Activated CD4-positive, alpha-beta T cell treated with anti-CD3 and anti-CD28 coated beads, Interleukin-10, Interleukin-2, amounts not matched to agents 100 ng/mL and 50 ng/mL, durations not matched to agents 16 hours and 8 hours (primary cell): ENCODE measurements at places on chromosomes 11 and 22.
A peak's percentile ranks its signal among the peaks of the same experiment; 100 is the strongest.

DNA sequence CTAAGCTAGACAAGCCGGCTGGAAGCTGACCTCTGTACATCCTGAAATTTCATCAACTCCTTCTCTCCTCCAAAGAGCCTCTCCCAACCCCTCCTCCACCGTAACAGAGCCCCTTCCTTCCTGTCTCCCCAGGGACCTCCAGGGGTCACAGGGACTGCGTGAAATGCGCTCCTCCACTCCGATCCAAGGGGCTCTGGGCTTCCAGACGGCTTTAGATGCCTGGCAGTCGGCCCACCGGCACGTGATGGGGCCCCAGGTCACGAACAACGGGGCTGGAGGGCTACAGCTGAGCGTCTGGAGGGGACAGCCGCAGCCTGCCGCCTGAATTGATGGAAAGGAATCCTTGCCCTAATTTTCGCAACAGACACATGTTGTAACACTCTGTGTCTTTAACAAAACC is 264.1 kb downstream of the MN1 start:
- no peak for DNase-seq

- DNase-seq: peak; percentile 45
Measured at GRCh38 chr11:65530157-65530496, 5.2 kb downstream of the SCYL1 start.

DNA sequence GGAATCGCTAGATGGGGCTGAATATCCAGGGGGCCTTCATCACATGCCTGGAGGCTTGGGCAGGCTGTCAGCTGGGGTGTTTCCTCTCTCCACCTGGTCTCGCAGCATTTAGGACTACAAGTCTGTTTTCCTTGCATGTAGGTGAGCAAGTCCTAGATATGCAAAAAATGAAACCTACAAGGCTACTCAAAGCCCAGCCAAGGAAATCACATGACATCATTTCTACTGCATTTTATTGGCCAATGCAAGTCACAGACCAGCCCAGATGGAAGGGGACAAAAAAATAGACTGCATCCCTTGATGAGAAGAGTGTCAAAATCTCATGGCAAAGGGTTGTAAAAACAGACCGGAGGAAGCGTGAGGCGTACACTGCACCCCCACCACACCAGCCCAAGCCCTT is 9.6 kb upstream of the APOBEC3B start:
- DNase-seq: no peak

DNA sequence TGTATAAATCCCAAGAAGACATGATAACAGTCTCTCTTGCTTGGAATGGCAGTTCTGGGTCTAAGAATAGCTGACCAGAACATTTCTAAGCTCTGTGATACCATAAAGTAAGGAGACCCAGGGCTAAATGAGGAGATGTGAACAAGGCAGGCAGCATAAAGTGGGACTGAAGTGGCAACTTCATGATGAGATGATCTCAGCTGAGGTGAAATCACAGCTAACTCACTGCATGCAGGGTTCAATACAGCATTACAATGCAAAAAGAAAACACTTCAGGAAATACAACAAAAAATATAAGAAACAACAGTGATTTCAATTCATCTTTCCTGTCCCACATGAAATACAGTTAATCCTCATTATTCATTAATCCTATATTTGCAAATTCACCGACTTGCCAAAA is 44.6 kb downstream of the MRE11 start:
- no peak for DNase-seq
